ENCODE measurements at places on chromosomes 4 and X.

GRCh38 chr4:143641361-143641760, 59.1 kb downstream of the FREM3 start:
- no peak for DNase-seq

GRCh38 chr4:84563002-84563401, 19.9 kb upstream of the CDS1 start:
- no peak for DNase-seq

- no peak for DNase-seq
Observed at GRCh38 chrX:47483306-47484268, 565 bp upstream of the ZNF41 start.

GRCh38 chr4:6582889-6583490, 8.0 kb downstream of the MAN2B2 start:
- DNase-seq: no peak

GRCh38 chrX:48468693-48469691, 1.1 kb downstream of the SLC38A5 start:
- peak; percentile 8 for DNase-seq

- no peak for DNase-seq
Observed at GRCh38 chrX:110454336-110454735, 95.7 kb downstream of the RTL9 start.

GRCh38 chrX:41604766-41605543, 83.8 kb upstream of the GPR34 start:
- DNase-seq: no peak

- DNase-seq: no peak
Observed at GRCh38 chr4:707929-708630, 2.4 kb downstream of the PCGF3 start.

DNA sequence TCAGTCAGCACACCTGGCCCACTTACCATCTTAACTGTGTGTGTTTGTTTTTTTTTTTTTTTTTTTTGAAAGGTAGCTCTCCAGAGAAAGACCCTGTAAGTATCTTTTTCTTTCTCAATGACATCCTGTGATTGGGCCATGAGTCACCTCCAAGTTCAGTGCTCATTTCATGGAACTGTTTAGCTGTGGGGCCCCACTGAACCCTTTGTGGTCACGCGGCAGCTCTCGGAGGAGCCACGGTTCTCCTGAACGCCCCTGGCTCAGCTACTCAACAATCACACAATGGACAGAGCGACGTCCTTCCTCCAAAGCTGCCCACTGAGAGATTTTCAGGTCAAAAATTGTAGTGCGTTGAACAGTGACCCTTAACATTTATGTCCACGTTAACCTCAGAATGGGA, 14.2 kb upstream of the IL3RA start:
- no peak for DNase-seq

DNA sequence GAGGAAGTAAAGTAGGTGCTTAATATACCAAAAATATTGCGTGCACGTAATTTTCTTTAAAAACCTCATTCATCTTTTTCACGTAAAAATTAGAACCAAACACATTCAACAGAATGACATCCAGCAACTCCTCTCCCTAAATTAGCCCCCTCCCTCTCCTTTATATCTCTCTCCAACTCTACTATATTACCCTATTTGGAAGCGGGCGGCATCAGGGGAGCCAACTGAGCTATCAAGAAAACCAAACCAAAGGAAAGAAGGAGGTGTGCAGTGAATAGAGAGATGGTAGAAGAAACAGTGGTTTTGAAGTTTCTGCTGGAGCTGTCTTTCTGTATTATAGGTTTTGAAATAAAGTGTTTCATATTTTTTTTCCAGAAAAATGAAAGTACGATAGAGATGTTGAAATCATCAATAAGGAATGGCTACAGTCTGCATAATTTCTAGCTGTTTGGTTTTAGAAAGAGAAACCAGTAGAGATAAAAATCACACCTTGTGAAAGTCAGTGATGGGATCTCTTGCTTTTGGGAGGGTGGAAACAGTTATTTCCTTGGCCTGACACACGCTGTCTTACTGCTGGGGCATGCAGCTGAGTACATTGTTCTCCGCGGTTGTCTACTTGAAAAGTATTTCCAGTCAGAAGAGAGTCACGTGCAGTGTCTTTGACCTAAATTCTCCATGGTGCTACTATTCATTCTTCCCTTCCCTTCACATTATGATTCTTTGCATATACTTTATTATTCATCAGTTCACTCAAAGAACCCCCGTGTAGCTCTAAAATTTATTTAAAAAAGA, 94.1 kb upstream of the WDR17 start:
- DNase-seq: no peak

DNA sequence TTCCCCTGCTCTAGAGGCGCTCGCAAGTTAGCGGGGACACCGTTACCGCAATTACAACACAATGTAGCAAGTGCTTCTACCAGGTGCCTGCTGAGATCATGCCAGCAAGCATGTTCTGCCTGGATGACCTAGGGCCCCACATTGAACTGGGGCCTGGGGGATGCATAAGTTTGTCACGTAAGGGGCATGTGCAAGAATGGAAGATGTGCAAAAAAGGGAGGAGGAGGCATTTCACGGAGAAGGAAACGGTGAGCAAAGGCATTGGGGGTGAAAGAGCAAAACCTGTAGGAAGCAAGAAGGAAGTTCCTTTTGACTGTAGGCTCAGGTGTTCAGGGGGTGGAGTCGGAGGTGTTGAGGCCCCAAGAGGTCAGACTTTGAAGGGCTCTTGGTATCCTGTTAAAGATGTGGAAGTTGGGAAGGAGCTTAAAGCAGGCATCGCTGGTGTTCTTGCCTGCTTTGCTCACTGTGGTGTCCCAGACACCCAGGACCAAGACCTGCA, 602 bp upstream of the SCARB2 start:
- no peak for DNase-seq

GRCh38 chr4:71683309-71683708, 100.6 kb downstream of the GC start:
- no peak for DNase-seq

Measured in stimulated activated CD8-positive, alpha-beta memory T cell treated with anti-CD3 and anti-CD28 coated beads, Interleukin-15, amount 100 ng/mL, for 1 hour (primary cell).